Kidney epithelial cell (primary cell): ENCODE measurements at places on chromosomes 12 and 14. TPM values are rescaled to one million over a fixed set of nuclear protein-coding genes. Genes with fewer than 3 reads are reported as not detected.

DNA sequence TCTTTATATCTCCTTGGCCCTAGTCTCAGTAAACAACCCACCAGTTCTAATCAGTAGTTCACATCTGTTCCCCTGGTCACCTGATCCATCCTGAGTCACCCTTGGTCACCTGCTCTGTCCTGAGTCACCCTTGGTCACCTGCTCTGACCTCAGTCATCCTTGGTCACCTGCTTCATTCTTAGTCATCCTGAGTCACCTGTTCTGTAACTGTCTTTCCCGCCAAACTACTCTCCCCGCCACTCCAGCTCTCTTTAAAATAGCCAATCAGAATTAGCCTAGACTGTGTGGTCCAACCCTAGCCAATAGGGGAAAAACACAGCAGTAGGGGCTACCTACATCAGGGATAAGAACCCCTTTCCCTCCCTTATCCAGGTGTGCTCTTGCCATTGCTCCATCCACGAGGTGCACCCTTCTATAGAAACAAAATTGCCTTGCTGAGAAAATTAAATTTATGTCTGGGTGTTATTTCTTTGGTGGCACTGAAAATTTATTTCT, 245.4 kb upstream of the DIO3 start:
- DNase-seq, result no peak

PITPNM2 gene
- 5.2 and 5.7 TPM in 2 replicates for total RNA-seq

- no peak for DNase-seq
Observed at GRCh38 chr14:105065280-105066228, at the start of gene GPR132. GPR132 (minus strand) TSS chr14:105065430; CDS start chr14:105055420, 10,010 bp downstream.

KRT74 gene
- not detected in 2 replicates for total RNA-seq

DNA sequence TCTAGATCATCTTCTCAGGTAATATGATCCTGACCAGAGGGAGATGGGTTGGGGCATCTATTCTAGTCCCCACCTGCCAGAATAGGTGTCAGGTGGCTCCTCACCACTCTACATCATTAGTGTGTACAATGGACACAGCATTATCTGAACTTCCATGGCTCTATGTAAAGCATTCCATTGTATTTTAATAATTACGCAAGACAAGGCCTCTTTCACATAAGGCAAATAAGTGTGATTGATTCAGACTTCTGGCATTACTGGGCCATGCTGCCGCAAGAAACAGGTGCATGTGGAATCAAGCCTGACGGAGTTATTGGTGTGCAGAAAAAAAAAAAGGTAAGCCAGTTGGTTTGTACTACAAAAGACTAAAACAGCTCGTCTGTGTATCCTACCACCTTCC, 3.1 kb upstream of the DDHD1 start:
- DNase-seq, result no peak
